ENCODE measurements at places on chromosomes 5 and 9.

DNA sequence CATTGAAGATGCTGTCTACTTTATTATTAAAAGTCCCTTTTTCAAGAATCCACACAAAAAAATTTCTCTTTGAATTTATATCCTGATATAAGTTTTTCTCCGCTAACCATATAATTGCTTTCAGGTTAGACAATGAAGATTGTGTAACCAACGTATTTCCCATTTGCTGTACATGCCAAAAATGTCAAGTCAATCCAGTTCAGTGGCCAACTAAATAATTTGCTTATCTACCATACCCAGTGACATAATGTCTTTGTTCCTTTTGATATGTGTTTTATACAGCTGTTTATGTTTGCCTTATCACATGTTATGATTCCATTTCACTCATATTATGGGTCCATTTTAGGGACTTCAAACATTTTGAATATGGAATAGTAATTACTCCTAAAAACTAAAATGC lies 349.9 kb downstream of the EFNA5 start:
- DNase-seq: no peak

DNA sequence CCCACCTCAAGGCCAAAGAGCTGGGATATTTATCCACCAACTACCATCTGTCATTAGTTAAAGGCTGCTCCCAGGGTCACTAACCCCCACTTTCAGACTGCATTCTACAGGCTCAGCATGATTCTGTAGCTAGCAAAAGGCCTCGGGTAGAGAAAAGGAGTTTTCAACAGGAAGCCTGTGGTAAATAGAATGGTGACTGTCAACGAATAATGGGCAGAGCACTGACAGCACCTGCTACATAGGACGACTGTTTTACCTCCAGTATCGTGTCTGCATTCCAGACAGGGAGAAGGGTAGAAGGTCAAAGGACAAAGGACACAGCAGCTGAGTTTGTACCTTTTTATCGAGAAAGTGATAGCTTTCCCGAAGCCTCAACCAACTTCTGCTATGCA lies 20.3 kb downstream of the MFAP3 start:
- no peak for DNase-seq

- DNase-seq: no peak
Measured at GRCh38 chr9:109088221-109088620, 31.5 kb downstream of the TMEM245 start.

DNA sequence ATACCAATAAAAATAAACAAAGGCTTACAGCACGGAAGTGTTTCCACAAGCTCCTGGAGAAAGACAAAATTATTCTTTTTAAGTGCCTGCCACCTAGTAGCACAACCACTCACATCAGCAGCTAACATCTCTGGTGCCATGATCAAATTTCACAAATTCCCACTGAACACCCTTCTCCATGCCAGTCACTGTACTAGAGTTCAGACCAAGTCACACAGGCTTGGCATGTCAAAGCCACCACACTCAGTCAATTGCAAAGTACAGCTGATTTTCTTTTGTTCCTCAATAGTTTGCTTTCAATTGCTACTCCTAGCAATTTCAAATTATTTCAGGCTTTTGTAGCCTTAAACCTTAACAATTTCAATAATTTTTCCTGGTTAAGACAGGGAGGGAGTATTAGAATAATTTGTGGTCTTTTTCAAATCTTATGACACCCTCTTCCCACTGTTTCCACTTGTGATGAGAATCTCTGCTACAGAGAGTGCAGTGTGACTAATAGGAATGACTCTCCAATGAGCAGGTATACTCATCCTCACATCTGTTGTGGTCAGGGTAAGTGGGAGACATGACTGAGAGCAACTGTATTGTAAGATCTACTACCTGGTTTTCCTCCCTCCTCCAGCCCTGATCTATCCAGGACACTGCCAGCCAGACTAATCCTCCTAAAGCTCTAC lies 46.2 kb downstream of the RNF145 start:
- no peak for DNase-seq

DNA sequence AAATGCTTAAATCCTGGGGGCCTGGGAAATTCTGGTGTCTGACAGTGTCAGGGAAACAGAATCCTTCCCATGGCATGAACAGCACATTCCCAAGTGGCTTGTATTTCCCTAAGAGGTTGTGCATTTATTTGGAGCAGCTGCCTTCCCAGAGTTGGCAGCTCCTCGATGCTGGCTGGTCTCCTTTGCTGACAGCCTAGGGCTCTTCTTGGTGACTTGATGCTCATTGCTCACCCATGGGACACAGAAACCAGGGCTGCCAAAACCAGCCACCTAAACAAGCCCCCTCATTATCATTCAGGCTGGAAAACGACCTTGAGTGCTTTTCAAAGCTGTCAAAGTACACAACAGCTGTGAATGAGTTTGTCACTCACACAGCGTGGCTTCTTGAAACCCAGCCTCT lies 24.2 kb downstream of the ENHO start:
- no peak for DNase-seq

GRCh38 chr9:101739311-101739710 lies 864 bp upstream of the GRIN3A start:
- no peak for DNase-seq

DNA sequence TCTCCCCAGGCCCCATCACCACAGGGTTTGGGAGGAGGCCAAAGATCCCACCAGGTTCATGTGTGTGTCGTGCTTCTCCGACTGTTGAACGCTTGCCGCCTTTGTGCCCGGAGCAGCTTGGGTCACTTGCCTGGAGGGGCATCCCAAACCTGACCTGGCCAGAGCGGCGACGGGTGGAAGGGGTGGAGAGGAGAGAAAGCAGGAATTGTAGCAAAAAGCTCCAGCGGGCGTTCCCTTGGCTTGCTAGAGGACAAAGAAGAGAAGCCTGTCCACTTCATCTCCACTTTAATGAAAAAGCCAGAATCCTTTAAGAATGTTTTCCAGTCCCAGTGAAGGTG lies 2.9 kb upstream of the TRIM41 start:
- no peak for DNase-seq

DNA sequence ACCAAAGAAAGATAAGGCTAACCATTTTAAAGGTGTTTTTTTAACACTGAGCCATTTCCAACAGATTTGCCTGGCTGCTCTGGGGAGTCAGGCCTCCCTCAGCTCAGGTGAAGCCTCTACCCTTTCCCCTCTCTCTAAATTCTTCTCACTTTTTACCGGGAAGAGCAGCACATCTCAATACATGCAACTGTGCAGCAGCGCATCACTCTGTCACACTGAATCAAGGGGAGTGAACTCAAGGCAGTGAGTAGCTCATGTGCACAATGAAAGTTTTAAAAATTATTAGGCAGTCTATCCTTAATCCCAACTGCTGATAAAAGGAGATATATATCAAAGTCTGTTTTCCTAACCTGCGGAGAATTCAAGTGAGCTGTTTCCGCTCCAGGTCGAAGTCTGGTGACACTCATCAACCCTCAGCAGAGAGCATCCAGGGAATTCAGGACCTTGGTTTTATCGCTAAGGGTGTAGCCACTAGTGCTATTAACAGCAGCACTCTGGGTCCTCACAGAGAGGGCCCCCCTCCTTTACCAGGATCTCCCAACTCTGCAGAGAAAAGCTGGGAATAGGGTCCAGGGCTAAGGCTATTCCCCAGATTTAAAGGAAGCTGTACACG lies 1.0 kb downstream of the CEMIP2 start:
- no peak for DNase-seq

GRCh38 chr5:5494489-5495402 lies 72.3 kb downstream of the ICE1 start:
- DNase-seq: no peak

DNA sequence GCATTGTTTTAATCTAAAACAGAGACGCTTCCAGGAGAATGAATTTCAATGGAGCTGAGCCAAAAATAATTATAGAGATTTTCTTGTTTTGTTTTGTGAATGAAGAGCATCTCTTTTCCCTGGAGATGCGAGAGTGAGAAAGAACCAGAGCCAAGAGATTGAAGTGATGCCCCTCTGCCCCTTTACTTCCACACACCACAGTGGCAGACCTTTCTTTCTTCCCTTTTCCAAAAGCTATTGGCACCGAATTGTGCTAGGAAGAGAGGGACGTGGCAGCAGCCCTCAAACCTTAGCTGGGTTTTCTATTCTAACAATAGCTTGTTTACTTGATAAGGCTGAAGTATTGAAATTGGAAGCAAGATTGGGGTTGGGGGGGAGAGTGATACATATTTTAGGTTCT lies 133.0 kb upstream of the TMEM161B start:
- DNase-seq: no peak

- no peak for DNase-seq
Measured at GRCh38 chr9:2758162-2758897, 41.0 kb downstream of the KCNV2 start.

GRCh38 chr5:113578091-113578490 lies 64.6 kb downstream of the YTHDC2 start:
- DNase-seq: no peak

DNA sequence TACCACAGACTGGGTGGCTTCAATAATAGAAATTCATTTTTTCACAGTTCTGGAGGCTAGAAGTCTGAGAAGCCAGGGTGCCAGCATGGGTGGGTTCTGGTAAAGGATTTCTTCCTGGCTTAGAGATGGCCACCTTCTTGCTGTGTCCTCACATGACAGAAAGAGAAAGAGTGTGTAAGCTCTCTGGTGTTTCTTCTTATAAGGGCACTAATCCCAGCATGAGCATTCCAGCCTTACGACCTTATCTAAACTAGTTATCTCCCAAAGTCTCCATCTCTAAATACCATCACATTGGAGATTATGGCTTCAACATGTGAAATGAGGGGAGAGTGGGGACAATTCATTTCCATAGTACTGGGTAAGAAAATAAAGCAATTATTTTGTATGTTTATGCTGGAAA lies 226.5 kb upstream of the TUSC1 start:
- DNase-seq: no peak

GRCh38 chr5:15037247-15037908 lies 165.8 kb upstream of the ANKH start:
- DNase-seq: no peak
